ENCODE measurements at places on chromosomes 7 and 10.

DNA sequence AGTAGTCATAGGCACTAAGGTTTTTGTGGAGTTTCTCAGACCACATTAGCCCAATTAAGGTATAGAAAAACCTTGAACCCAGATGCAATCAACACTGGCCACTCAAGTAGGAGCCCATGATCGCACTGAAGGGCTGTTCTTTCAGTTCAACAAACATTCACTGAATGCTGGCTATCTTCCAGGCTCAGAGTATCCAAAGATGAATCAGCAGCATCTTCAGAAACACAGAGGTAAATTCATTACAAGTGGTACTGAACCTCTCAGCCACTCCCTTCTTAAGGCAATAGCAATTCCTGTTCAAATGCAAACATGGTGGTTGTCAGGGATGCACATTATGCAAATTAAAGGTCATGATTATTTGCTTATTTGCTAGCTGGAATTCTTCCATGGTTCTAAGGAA, 17.1 kb downstream of the KCNK18 start:
- DNase-seq = no peak

GRCh38 chr7:41624818-41625217, 78.1 kb downstream of the INHBA start:
- no peak for DNase-seq

- DNase-seq = no peak
Measured at GRCh38 chr10:119803264-119803663, 69.4 kb downstream of the MCMBP start.

DNA sequence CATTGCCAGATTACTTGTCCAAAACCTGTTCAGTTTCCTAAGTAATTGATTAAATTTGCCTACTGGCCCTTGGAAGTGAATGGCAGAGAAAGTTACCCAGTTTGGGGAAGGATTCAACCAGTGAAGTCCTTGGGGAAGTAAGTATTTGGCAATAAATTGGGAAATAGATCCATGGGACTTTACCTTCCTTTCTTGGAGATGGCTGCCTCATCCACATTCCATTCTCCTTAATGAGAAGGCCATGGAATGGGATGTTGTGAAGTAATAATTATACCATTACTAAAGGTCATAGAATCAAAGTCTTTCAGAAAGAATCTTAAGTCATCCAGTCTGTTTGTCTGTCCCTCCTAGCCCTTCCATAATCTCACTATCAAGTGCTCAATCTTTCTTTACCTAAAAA, 4.5 kb upstream of the COPG2 start:
- DNase-seq = no peak

- no peak for DNase-seq
Measured at GRCh38 chr7:44111761-44112160, 7.6 kb downstream of the AEBP1 start.

Data from GM13977 (cell line).